Spleen (tissue), 13 donors: ENCODE measurements at places on chromosomes 2 and 18. TPM values are rescaled to one million over a fixed set of nuclear protein-coding genes. Genes with fewer than 3 reads are reported as not detected.

- no peak overlapping the region for H3K4me3 ChIP-seq
- DNase-seq, result no peak
- no peaks in the 10 kb centered on the region for H3K4me1 ChIP-seq
- H3K27ac ChIP-seq, result no peak overlapping the region
- no peaks in the 10 kb centered on the region for H3K36me3 ChIP-seq
These were observed 64.1 kb upstream of the CNGA3 start for GRCh38 chr2:98282109-98282508.

DNA sequence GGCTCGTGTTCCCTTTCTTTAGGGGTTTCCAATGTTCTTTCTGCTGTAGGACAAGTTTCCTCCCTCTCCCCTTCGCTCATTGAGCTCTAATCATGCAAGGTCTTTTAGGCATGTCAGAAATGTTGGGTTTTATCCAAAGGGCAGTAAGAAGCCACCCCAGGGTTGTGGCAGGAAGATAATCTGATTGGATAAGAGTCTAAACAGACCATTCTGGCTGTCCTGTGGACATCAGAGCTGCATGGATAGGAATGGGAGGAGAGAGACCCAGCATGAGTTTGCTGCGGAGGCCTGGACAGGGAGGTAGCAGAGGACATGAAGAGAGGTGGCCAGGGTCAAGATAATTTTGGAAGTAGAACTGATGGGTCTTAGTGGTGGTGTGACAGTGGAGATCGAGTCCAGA is 88.2 kb downstream of the ACKR3 start:
- no peak overlapping the region for H3K27ac ChIP-seq
- no peak overlapping the region for H3K4me3 ChIP-seq
- no peak for DNase-seq
- no peaks in the 10 kb centered on the region for H3K4me1 ChIP-seq

The CPS1 gene
- 4.1 TPM for total RNA-seq

DNA sequence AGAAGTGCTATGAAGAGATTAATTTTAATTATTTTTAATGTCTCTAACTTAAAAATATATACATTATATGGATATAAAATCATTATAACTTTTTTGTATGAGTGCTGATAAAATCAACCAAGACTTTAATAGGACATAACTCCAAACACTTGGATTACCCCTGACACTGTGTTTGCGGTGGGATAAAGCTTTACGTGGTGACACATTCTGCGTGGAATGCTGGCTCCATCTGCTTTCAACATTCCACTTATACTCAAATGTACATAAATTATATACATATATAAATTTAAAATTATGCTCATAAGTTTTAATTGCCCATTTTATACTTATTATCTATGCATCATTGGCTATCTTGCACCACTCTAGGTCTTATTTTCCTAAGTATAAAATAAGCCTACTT is 30.5 kb downstream of the LINC00305 start:
- no peaks in the 10 kb centered on the region for H3K27me3 ChIP-seq
- no peaks in the 10 kb centered on the region for H3K36me3 ChIP-seq
- H3K27ac ChIP-seq, result no peak overlapping the region
- no peak overlapping the region for H3K4me3 ChIP-seq

The ANKRD62 gene
- not detected for total RNA-seq

DNA sequence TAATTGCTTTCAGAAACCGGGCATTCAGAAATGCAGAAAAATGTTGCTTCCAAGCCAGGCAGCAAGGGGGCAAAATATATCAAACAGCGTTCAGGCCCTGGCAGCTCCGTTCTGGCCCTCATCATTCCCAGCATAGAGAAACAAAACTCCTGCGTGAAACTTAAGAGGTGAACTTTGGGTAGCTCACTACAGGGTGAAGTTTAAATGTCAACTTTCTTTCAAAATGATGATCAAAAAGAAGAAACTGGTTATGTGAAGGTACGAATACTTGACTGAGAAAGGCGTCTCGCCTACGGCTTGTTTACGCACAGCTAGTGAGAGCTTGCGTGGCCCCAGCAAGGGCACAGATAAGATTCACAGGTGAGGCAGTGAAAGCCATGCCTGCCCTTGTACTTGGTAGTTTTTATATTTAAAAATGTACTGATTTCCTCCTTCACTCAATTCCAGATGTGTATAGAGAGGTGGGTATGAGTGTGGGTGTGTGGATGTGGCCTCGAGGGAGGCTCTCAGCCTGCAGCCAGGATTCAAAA is 127.5 kb downstream of the NFATC1 start:
- no peaks in the 10 kb centered on the region for H3K27me3 ChIP-seq
- H3K4me1 ChIP-seq, result peaks cover 56% of the 10 kb centered on the region
- no peak overlapping the region for H3K4me3 ChIP-seq
- H3K36me3 ChIP-seq, result peaks cover 21% of the 10 kb centered on the region

The TNFAIP6 gene
- 19.7 TPM for total RNA-seq

DNA sequence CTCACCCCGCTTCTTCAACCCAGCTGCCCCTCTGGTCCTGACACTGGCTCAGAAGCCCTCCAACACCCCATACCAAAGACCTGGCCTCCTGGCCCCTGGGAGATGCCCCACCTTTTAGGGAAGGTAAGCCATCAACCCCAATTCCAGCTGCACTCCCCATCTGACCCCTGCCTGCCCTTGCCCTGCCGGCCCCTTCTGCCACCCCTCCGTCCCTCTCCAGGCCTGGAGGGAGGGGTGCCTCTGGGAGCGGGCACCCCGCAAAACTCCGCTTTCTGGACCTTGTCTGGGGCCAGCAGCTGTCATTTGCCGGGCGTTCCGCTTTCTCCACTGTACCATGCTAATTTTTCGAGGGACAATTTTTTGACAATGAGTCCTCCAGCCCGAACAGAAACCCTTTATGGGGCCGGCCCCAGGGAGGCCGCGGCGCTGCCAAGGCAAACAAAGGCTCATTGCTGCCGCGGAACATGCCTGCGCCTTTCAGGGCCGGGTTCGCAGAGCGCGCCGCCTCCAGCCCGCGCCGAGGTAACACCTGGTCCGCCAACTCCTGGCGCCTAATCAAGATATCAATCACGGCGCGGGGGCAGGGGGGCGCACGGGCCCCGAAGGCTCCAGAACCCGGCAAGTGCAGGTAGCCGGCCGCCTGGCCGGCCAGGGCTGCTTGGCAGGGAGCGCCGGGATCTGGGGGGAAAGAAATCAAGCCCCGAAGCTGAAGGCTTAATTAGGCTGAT is 96.0 kb downstream of the INHBB start:
- peaks cover 69% of the 10 kb centered on the region for H3K27me3 ChIP-seq
- no peaks in the 10 kb centered on the region for H3K36me3 ChIP-seq
- peaks cover 6% of the 10 kb centered on the region for H3K4me1 ChIP-seq
- peak overlapping the region; percentile 4 for H3K4me3 ChIP-seq
